HepG2 (cell line): ENCODE measurements at places on chromosomes 2 and 18.
A peak's percentile ranks its signal among the peaks of the same experiment; 100 is the strongest.

DNA sequence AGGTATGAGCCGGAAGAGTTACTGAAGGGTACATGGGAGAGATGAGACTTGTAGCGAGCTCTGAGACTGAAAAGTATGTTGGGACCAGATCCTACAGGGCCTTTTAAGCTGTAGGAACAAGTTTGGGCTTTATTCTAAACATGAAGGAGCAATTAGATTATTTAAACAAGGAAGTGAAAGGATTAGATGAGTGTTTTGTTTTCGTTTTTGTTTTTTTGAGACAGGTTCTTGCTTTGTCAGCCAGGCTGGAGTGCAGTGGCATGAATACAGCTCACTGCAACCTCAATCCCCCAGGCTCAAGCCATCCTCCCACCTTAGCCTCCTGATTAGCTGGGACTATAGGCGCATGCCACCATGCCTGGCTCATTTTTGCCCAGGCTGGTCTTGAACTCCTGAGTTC, 110.7 kb downstream of the C1D start:
- no peak for DNase-seq

GRCh38 chr18:42839408-42839807, 276.1 kb downstream of the RIT2 start:
- no peak for DNase-seq

DNA sequence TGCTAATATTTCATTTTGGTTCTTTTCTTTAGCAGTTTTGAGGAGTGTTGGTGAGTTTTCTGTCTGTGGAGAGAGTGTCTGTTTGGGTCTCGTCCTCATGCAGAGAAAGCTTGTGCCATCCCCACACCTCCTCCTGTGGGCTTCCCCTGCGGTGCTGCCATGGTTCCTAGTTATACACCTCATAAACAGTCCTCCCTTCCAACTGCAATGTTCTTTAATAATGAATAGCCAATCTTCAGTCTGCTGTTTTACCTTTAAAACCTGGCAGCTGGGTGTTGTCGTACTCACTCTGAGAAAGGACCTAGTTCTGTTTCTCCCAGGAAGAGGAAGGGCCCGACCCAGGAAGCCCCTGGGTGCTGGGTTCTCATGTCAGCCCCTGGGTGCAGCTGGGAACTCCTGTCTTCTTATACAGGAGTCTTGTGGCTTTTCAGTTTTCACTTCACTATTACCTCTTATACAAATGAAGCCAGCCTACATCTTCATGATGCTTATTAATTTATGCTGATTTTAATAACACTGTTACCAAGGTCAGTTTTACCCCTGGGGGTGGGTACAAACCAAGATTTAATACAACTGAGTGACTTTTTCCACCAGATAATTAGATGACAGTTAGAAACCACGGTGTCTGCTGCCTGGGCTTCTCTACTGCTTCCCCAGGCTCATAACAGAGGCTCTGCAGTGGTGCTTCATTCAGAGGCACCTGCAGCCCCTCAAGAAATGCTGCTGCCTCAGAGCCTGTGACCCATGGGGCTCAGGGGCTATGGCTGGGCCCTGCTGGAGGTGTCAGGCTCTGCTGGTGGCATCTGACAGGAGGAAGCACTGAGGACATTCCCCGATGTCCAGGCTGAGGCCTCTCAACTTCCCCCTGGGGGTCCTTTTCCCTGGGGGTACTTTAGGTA, 59.1 kb downstream of the COA5 start:
- DNase-seq: no peak

DNA sequence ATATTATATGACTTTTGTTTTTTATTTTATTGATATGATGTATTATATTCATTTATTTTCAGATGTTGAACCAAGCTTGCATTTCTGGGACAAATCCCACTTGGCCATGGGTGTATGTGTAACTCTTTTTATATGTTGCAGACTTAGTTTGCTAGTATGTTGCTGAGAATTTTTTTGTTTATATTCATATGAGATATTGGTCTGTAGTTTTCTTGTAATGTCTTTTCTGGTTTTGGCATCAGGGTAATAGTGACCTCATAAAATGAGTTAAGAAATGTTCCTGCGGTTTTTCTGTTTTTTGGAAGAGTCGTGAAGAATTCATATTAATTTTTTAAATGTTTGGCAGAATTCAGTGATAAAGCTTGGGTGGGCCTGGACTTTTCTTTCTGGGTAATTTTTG, 88.7 kb downstream of the ASB1 start:
- no peak for DNase-seq

GRCh38 chr2:8049176-8049575, 632.7 kb upstream of the ID2 start:
- DNase-seq: no peak

DNA sequence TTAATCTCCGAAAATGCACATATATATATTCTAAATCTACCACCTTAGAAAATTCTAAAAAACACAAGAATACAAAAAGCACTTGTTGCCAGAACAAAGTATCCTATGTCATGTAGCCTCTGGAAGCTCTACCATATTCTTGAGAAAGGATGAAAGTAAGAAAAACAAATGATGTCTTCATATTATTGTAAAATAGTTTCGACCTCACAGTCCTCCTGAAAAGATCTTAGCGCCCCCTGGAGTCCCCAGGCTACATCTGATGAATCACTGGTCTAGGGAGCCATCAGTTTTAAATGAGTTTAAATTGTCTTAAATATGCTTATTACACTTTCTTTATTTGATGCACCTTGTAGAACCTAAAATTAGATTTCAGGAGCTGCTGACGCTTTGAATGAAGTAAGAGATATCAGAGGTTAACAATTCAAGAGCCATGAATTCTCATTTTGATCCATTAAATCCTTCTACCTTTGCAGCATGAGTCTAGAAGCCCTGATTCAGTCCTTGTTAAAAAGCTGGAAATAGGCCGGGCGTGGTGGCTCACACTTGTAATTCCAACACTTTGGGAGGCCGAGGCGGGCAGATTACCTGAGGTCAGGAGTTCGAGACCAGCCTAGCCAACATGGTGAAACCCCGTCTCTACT, 138.8 kb downstream of the MCFD2 start:
- DNase-seq: peak; percentile 69

DNA sequence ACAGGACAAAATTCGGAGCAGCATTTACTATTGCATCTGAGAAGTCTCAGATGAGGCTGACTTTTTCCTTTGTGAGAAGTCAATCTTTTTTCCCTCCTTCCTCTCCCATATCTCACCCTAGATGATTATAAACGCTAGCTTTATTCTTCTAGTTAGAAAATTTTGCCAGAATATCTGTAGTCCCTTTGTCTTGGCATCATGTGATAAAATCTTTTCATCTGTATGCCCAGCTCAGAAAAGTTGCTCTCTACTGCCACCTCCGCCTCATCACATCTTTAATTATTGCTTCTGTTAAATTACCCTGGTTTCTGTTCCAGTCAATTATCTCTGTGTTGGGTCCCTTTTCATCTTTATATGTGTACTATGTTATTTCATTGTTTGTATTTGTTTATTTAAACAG, 210.8 kb upstream of the SLC35G4 start:
- DNase-seq: no peak
